ENCODE measurements at places on chromosomes 1 and 21.

- DNase-seq, result no peak
Observed at GRCh38 chr1:40588586-40588985, 57.1 kb downstream of the ZNF684 start.

DNA sequence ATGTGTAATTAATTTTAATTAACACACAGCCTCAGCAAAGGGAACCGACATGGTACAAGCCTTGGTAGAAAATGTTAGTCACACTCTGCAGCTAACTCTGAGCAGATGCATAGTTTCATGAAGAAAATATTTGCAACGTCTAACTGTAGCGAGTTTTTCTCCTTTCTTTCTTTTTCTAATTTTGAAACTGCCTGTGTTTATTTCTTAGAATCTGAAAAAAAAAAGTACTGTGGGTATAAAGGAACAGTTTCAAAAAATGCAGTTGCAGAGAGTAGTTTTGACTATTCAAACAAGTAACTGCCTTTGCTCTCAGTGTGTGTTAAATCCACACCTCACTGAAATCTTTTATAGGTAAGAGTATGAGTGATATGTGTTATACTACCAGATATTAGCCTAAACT, 149.9 kb upstream of the C1orf105 start:
- no peak for DNase-seq

DNA sequence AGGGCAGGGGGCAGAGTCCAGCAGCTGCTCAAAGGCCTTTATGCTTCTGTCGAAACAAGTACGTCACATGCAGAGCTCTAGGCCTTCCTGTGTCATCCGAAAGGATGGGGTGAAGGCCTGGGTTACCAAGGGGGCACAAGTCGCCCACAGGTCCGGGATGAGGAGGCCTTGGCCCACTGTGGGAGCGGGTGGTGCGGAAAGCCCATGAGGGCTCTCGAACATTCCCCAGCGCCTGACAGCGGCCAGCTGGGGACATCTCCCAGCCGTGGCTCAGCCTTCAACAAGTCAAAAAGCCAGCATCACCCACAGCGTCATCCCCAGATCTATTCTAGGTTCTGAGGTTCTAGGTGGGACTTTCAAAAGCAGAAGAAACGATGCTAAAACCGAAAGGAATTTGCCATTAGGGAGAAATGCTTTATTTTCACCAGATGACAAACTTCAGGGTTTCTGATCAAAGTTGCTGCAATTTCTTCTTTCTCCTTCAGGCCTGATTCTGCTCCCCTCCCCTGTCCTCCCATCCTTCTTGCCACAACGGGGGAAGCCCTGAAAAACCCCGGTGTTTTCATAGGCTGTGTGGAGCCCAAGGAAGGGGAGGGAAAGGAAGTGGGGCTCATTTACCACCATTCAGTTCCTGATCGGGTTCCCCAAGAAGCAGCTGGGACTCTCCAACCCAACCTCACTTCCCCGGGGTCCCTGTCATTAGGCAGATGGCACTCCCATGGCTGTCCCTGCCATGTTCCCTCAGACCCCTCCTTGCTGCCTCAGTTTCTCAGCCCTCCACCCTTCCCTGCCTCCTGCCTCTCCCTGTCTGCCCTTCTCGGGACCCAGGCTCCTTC, 17.6 kb downstream of the GPR137B start:
- peak; percentile 82 for DNase-seq

- no peak for DNase-seq
Observed at GRCh38 chr1:4605158-4605557, 49.3 kb upstream of the AJAP1 start.

DNA sequence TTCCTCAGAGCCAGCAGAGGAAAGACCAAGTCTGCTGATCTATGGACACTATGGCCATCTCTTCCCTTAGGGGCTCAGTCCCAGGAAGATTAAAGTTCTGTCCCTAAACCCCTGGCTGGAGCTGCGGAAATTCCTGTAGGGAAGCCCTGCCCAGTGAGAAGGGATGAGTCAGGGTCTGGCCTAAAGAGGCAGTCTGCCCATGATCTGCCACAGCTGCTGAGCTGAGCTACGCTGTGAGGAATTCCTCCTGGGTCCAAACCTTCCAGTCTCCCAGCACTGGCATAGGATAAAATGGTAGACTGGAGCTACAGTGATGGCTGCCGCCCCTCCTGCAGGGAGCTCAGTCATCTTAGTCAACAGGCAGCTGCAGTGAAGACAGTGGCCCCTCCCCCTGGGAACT, 213.7 kb downstream of the BRINP2 start:
- DNase-seq, result no peak

- DNase-seq, result no peak
Observed at GRCh38 chr1:76940571-76941335, 73.5 kb downstream of the ST6GALNAC5 start.

DNA sequence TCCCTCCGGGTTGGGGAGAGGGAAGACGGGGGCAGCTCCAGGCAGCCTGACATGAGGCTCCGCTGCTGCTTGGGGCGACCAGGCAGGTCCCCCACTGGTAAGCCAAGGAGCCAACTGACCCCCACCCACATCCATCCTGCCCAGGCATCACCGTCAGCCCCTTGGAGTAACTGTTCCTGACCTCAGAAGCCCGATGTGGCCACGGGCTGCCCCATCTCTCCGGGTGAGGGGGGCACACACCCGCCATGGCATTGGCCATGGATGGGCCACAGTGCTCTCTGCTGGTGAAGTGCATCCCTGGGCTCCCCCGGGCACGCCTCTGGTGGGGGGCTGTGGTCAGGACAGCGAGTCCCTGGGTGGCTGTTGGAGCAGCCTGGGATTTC, 100.0 kb downstream of the CRYAA start:
- DNase-seq, result no peak

GRCh38 chr1:205211839-205212536, 486 bp upstream of the DSTYK start:
- DNase-seq, result no peak

GRCh38 chr21:29654855-29655254, 284.9 kb downstream of the GRIK1 start:
- DNase-seq, result no peak

GRCh38 chr1:159339536-159339935, 37.4 kb downstream of the FCER1A start:
- DNase-seq, result no peak

DNA sequence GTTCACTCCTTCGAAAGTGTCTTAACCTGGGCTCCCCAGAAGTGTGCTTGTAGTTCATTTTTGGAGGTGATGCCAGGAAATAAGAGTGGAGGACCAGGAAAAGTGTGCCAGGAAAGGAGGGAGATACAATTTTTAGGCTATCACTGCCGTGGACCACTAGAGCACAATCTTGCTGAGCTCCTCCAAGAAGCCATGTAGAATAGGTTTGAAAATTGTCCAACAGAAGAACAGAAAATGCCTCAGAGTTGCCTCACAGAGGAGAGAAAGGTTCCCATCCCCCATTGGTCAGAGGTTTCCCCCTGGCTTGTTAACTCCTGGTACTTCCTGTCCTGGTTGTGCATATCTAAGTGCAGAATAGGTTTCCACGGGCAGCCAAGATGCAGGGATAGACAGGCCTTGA, 41.6 kb downstream of the CATSPERE start:
- DNase-seq, result no peak

- no peak for DNase-seq
Observed at GRCh38 chr1:19988267-19989006, 9.0 kb upstream of the PLA2G2A start.

GRCh38 chr1:117061986-117062415, 1.9 kb downstream of the TTF2 start:
- peak; percentile 66 for DNase-seq

GRCh38 chr21:27269644-27270043, 302.8 kb upstream of the ADAMTS5 start:
- no peak for DNase-seq

- no peak for DNase-seq
Observed at GRCh38 chr1:87093286-87093685, 178.9 kb downstream of the HS2ST1 start.

GRCh38 chr1:226625832-226626576, 77.4 kb downstream of the STUM start:
- no peak for DNase-seq

- no peak for DNase-seq
Observed at GRCh38 chr1:150808121-150808520, at the start of gene CTSK. Gene CTSK (minus strand): TSS chr1:150808260. CDS start chr1:150806805, 1,455 bp downstream.

GRCh38 chr1:158203693-158204457, 23.2 kb downstream of the CD1D start:
- DNase-seq, result peak; percentile 45

DNA sequence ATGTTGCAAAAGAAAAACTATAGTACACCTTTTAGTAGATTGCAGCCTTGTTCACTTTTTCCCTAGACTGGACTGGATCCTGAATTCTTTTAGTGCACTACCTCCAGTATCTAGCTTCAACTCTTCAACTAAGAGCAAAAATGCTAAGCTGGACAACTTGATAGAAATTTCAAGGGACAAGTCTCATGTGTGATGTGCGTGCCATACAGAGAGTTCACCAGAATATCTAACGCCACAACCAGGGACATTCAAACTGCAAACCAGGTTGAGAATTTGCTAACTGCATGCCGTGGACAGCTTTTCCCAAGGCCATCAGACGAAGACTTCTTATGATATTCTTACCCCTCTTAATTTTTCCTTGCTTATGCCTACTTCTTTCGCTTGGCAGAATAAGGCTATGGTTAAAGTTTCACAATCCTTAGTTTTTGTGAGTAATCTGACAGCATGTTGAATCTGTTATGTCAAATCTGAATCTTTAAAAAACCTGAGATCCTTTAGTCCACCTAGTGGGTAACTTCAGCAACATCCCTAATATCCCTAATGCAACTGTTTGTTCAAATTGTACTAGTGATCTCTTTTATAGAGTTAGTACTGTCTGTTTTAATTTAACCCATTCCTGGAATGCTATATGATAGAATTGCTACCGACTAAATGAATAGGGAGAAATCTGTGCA, 66.4 kb downstream of the DDAH1 start:
- no peak for DNase-seq

DNA sequence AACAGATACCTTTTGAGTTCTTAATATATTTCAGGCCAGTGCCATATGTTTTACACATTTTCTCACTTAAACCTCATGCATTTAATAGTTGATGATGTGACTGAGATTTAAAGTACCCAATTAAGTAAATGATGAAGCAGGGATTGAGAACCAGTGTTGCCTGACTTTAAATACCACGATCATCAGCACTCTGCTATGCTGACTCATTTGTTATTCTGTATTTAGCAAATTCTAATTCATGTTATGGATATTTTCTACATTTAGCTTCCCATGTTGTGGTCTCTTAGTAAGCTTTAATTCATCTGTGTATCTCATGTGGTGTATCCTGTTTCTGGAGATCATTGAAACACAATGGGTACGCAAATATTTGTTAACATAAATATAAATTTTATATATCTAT, 363.0 kb downstream of the PTBP2 start:
- DNase-seq, result no peak

- no peak for DNase-seq
Observed at GRCh38 chr1:234768569-234769283, 158.7 kb upstream of the IRF2BP2 start.

DNA sequence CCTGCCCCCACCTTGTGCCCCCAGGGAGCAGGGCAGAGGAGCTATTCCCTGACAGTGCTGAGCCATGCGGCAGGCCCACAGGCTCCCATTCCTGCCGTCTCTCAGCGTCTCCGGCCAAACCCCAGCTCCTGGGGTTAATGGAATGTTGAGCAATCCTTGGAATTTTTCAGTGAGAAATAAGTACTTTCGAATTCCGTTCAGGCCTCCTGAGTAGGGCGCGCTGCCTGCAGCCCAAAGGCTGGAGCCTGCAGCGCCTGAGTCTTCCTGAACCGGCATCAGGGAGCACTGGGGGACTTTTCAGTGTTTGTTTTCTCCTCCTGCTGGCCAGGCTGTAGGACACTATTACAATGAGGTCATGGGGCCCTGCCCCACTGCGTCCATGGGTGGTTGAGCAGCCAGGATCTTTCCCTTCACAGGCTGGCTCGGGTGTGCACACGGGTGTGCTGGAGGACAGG, 33.3 kb upstream of the CSF1 start:
- no peak for DNase-seq

DNA sequence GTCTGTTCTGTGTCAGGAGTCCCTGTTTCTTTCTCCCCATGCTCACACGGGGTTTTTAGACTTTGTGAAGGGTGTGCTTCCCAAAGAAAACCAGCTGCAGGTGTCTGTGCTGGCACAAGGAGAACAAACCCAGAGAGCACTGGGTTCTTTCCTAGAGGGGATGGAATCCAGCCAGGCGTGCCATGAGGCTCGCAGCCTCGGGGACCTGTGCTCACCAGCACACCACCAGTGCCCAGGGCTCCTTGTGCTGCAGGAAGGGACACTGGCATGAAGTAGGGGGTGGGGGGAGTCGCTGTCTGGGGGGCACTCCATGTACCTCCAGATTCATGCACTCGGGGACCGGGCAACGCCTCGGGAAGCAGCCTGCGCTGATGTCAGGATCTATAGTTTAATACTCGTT, 57.9 kb downstream of the AGPAT3 start:
- DNase-seq, result no peak

GRCh38 chr1:228358764-228359612, 47.6 kb downstream of the TRIM11 start:
- DNase-seq, result no peak

DNA sequence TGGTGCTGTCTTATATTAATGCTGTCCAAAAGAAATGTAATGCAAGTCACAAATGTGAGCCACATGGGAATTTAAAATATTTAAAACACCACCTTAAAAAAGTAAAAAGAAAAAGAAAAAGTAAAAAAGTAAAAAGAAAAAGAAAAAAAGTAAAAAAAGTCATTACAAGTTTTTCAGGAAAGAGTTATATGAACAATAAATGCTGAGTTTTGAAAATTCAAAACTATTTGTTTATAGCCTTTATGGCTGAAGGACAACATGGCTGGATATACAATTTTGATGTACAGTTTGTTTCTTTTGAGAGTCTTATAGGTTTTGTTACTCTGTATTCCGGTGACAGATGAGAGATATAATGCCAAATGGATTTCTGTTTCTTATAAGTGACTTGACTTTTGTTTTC, 29.1 kb downstream of the GPR88 start:
- no peak for DNase-seq
